ENCODE measurements at places on chromosomes 16 and 17.

GRCh38 chr17:50917418-50917743 lies 51.2 kb upstream of the TOB1 start:
- DNase-seq: no peak

DNA sequence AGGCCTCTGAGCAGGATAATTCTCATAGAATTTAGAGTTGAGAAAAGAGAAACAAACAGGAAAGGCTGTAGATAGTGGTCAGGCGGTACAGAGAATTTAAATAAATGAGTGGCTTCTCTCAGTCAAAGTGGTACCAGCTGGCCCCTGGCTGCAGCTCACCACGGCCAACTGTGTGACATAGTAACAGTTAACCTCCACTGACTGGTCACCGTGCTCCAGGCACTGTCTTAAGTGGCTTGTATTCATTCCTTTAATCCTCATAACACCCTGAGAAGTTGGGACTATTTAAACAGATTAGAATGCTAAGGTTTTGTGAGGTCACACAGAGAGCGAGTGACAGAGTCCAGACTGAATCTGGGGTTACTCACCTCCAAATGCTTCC lies 108.9 kb downstream of the GNAO1 start:
- DNase-seq: no peak

DNA sequence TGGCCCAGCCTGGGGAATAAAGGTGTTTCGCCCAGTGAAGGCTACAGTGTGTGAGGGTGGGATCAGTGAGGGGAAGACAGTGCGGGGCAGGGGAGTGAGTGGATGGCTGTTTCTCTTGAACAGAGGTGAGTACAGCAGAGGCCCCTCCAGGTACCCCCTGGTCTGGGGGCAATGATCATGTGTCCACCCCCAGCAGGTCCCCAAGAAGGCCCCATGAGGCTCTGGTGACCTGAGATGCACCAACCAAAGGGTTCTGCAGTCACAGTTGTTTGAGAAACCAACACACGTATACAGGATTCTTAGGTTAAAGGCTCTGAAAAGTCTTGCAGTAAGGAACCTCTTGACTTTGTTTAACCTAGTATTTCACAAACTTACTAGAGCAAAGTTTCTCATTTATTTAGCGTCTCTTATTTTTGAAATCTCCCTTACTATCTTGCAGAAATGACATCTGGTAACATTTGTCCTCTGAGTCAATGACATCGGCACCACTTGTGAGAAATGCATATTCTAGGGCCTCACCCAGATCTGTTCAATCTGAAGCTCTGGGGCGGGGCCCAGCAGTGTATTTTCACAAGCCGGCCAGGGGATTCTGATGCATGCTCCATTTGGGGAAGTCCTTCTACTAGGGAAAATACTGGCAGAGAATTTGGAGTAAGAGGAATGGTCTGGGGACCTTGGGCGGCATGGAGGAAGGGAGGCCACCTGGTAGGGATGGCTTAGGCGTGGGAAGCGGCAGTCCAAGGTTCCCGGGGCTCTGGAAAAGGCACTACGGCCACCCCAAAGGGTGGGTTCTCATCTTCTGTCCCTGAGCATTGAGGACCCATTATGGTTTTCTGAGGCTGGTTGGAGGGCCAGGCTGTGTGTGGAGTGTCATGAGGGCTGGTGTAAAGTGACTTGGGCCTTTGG lies 217.3 kb downstream of the NTN1 start:
- DNase-seq: no peak

GRCh38 chr17:58391302-58391984 lies 25.9 kb downstream of the RNF43 start:
- DNase-seq: no peak

DNA sequence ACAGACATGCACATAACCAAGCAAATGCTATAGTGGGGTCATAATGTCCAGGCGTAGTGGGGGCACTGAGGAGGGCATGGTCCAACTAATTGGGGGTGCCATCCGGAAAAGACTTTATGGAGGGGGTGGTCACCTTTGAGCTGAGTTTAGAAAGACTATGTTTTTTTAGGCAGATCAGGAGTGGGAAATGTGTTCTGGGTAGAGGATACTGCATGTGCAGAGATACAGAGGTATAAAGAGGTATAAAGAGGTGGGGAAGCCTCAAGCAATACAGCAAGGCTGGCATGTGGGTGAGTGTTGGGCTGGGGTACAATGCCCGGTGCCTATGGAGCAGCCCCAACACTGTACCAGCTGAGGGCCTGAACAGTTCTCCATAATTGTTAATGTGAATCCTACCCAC lies 53.1 kb downstream of the SPACA3 start:
- DNase-seq: no peak

DNA sequence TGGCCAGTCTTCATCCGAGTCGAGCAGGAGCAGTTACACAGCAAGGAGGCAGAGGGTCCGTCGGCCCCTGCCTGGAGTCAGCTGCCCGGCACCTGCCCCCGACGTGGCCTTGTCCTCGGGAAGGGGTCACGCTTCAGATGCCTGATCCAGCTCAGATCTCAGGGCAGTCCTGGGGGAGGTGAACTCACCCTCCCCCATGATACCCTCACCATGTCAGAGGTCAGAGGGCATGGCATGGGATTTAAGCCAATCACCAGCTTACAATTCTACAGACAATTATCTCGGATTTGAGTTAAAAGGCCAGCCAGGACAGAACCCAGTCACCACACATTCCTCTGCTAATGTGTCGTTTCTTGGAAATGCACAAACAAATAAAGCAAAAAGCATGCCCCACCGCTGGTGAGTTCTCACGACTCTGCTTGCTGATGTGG lies 211.3 kb downstream of the FOXL1 start:
- DNase-seq: no peak

- DNase-seq: no peak
Measured at GRCh38 chr17:45048795-45049563, 2.5 kb downstream of the DCAKD start.

- peak; percentile 52 for DNase-seq
Measured at GRCh38 chr16:48366165-48367093, 18.8 kb downstream of the SIAH1 start.

DNA sequence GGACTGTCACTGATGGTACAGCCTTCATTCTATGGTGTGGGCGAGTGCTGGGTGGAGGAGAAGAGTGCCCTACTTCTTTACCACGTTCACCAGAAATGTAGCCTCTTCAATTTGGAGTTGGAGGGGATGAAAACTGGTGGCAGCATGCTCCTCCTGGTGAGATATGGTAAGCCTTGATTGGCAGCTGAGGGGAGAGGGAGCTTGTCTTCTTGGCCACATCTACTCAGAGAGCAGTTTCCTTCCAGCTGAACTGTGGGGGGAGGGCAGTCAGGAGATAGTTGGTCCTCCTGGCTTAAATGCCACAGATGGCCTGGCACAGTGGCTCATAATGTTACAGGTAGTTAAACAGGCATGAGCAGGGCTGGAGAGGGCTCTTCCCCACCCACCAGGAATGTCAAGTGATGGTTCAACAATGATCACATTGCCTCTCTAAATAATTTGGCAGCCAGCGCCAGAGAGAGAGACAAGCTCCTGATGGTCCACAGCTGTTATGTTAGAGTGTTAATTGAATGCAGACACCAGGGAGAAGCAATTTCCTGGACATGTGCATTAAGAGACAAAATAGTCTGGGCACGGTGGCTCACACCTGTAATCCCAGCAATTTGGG lies 9.0 kb upstream of the MAPK3 start:
- no peak for DNase-seq

GRCh38 chr16:2498531-2499253 lies 15.1 kb upstream of the ATP6V0C start:
- DNase-seq: no peak

GRCh38 chr16:68760671-68761275 lies 23.7 kb downstream of the CDH1 start:
- DNase-seq: peak; percentile 28

GRCh38 chr17:74283371-74283673 lies 9.3 kb downstream of the DNAI2 start:
- no peak for DNase-seq

DNA sequence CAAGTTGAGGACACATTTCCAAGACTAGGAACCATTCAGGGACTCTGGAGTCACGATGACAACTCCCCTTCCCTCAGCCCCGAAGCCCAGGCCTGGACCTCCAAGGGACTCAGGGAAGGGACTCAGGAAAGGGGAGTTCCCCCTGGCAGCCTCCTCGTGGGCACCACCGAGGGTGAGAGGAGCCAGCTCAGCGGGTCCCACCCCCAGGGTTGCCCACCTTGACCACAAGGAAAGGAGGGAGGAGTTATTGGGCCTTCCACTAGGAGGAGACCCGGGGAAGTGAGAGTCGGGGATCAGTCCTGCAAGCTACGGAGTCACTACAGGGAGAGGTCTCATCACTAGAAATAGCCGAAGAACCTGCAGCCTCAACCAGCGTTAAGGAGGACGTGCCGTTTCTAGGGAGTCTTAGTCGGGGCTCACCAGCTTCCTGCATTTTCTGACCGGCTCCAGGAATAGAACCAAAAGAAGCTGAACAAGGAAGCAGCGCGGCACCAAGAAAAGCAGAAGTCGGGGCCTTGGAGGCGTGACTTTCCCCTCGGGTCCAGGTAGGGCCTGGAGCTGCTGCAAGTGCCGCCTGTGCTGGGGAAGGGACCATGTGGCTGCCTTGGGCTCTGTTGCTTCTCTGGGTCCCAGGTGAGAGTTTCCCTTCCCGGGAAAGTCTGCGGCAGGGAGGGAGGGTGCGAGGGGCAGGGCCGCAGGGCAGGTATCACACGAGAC lies at the start of gene CD300A:
Gene CD300A, plus strand, starts transcription at position 524 of the 717 bp plus-strand sequence. Its CDS starts 70 bp downstream, at position 594.
- DNase-seq: no peak

DNA sequence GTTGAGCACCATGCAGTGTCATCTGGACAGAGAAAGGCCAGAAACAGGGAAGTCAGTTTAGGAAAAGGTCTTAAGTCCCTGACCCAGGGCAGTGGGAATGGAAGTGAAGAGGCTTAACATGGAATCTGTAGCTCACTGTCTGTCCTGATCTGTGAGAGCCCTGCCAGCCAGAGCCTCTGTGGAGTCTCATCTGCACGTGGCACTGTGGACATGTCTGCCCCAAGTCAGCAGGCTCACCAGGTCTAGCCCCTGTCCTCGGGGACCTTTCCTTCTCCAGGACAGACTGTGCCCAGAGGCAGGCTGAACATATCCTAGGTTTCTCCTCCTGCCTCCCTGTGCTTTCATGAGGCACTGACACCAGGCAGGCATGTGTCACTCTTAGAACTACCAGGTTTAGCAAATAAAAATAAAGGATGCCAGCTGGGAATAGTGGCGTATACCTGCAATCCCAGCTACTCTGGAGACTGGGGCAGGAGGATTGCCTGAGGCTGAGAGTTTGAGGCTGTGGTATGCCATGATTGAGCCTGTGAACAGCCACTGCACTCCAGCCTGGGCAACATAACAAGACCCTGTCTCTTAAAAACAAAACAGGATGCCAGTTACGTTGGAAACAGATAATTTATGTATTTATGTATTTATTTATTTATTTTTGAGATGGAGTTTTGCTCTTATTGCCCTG lies 22.4 kb downstream of the UNK start:
- DNase-seq: no peak

DNA sequence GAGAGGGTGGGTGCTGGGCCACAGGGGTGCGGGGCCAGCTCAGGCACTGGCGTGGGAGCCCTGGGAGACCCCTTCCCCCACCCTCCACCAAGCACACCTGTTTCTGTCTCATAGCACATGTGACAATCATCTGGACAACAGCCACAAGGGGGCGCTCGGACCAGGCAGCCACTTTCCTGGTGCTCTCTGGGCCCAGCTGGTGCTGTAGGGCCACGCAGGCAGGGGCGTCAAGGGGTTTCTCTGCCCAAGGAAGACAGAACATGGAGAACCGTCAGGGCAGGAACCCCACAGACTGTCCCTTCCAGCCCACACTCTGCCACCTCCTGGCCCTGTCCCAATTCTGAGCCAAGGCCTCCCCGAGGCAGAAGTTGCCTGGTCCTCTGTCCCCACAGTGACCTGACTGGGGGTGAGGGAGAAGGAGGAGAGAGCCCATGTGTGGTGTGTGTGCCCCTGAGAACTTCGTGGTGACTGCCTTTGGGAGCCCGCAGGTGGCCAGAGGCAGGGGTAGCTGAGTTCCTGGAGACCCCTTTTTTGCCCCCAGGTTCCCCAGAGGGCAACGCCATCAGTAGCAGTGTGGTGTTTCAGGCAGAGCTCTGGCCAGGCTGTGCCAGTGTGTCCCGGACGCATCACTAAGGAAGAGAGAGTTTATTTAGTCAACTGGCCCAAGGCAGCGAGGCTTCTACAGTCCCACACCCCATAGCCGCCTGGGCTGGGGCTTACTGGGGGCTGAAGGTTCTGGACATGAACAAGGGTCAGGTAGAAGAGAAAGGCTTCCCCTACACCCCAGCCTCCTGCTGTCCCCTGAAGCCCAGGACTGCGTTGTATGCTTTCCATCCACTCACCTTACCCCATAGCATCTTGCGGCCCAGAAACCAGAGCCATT lies 3.1 kb upstream of the SETD6 start:
- DNase-seq: peak; percentile 33

- no peak for DNase-seq
Measured at GRCh38 chr16:13060932-13061331, 159.5 kb downstream of the SHISA9 start.

DNA sequence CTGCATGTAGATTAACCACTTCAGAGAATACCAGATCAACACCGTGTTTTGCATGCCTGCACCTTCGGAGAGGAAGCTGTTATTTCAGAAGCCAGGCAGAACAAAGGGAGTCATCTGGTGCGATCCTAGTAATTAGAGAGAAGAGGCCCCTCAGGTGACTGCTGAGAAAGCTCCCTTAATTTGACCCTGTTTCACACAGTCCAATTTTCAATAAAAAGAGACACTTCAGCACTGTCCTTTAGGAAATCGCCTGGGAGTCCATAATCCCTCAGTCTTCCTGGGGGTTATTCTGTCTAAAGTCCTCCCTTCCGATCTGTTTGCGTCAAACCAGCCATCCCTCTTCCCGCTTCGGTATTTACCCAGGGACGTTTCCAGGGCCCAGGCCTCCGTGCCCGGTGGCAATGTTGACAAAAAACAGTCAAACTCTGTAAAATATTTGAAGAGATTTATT lies 23.4 kb upstream of the TNRC6C start:
- no peak for DNase-seq

GRCh38 chr16:80300456-80300855 lies 240.3 kb upstream of the DYNLRB2 start:
- DNase-seq: no peak

DNA sequence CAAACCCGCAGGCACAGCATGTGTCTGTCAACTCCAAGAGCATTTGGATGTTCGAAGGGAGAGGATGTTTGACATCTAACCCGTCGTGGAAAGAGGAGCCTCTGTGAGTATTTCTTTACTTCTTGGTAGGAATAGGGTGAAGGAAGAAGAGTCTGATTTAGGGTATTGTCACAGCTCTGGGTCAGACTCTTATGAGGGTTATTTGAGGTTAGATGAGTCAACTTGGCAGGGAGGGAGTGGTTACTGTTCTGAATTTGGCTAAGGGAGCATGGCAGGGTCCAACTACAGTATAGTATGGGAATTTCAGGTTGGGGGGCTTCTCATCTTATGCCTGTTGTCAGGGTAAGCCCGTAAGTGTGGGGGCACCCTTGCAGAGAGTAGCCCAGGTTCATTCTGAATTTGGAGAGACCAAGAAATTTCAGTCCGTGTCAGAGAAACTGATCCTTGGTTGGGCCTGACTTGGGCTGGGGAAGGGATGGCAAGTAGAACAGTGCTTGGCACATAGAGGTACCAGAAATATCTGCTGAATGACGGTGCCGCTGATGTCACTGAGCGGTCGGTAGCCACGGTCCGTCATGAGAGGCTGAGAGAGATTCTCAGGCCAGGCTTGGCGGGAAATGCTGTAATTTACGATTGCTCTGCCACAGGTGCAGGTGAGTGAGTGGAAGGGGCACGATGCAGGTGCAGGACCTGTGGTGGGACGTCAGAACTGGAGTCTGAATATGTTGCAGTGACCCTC lies 43.2 kb downstream of the MYH3 start:
- no peak for DNase-seq
